ENCODE measurements at places on chromosomes 5 and 9.

DNA sequence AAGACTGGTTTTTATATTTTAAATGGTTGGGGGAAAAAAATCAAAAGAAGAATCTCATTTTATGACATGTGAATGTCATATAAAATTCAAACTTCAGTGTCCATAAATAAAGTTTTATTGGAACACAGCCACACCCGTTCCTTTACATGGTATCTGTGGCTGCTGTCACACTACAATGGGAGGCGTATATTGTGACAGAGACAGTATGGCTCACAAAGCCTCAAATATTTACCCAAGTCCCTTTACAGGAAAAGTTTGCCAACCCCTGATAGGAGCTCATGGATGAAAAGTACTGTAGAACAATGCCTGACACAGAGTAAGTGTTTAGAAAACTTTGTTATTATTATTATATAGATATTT lies 5.2 kb upstream of the DUSP1 start:
- no peak for DNase-seq

DNA sequence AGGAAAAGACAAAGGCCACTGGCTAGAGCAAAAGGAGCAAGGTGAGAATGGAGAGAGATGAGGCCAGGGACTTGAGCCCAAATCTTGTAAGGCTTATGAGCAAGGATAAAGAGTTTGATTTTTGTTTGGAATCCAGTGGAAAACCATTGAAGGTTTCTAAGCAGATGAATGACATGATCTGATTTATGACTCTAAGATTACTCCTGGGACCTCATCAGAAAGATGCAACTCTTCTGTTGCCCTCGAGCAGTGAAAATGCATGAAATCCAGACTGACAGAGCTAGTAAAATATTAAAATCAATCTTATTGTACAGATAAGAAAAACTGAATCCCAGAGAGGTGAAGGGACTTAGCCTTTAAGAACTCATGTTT lies 677 bp downstream of the MFAP3 start:
- no peak for DNase-seq

GRCh38 chr9:76630916-76631315 lies 133.3 kb upstream of the PCA3 start:
- DNase-seq = no peak

DNA sequence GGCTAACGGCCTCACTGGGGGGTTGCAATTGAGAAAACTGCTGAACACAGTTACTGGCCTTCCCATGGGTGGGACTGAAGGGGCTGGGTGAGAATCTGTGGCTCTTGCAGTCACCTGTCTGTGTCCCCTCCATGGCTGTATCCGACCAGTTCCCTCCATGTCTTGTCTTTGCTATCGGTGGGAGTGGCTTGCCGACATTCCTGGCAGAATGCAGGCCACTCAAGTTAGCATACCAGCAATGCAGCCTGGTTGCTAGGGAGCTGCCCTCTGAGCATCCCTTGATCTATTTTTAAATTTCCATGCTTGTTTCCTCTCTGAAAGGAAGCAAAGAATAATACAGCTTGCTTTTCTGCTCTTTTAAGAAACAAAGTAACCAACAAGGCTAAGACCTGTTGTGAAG lies 1509.7 kb upstream of the WWC1 start:
- DNase-seq = no peak

Measured in MG63 (cell line).